Vagina (tissue), 2 donors: ENCODE measurements at places on chromosomes 1 and 21.

GRCh38 chr1:168717906-168718891 is 10.8 kb downstream of the DPT start:
- no peak for DNase-seq

GRCh38 chr1:17239420-17239819 is 9.5 kb upstream of the PADI3 start:
- DNase-seq, result no peak

- no peak for DNase-seq
Observed at GRCh38 chr1:229408458-229409037, 25.3 kb downstream of the ACTA1 start.

DNA sequence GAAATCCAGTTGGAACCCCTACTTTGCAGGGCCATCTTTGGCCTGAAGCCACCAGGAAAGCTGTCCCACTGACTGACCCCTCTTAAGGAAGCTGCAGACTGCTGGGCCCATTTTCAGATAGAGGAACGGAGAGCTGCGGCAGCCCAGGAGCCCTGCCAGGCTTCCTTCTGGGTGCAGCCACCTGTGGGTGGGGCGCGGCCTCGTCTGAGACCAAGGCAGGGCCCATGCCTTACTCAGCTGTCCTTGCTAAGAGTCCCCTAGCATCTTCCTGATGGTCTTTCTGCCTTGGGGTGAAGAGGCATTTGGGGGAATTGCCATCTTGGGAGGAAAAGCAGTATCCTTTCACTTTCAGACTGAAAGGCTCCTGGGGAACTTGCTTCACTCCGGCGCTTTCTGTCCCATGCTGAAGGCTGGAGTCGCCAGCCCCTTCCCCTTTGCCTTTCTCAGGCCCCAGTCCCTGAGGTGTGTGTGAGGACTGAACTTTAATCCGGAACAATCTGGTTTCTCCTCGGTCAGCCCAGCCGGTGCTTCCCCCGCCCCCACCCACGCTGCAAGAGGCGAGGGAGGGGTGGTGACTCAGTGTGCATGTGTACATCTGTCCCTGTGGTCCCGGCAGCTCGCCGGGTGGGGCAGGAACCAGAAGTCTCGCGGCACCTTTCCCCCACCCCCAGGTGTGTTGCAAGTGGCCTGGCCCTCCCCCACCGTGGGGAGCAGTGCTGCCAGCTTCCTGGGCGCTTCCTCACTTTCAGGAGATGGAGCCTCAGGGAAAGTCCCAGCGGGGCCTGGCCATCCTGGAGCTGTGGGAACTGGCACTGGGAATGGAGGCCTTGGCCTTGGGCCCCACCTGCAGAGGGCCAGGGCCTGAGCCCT is 5.1 kb downstream of the ZC3H12A start:
- DNase-seq, result peak; percentile 98

DNA sequence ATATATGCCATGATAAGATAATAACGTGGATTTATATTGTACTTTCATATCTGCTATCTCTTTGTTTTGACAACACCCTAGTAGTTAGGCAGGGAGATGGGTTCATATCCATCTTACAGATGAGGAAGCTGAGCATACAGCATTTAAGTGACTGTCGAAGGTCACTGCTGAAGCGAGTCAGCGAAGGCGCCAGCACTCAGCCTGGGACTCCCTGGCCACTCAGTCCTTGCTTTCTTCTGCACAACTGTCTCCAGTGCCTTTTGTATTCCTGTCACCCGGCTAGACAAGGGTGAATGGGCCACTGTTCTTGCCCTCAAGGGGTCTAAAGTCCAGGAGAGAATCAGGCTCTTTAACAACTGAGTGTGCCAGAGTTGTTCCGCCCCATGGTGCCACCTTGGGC is 3.1 kb downstream of the ARHGEF10L start:
- DNase-seq, result no peak

- DNase-seq, result no peak
Observed at GRCh38 chr1:110872366-110872744, 593 bp upstream of the CD53 start.

- DNase-seq, result peak; percentile 72
Observed at GRCh38 chr1:246748867-246749266, 24.7 kb downstream of the SCCPDH start.

GRCh38 chr1:229447809-229448252 is 13.9 kb upstream of the ACTA1 start:
- DNase-seq, result no peak

- no peak for DNase-seq
Observed at GRCh38 chr1:37809942-37810341, 1.9 kb upstream of the YRDC start.
